ENCODE measurements at places on chromosomes 6 and 20.

GRCh38 chr20:63589261-63590217, 15.5 kb upstream of the HELZ2 start:
- DNase-seq = no peak

GRCh38 chr6:138555421-138555988, 56.2 kb upstream of the NHSL1 start:
- no peak for DNase-seq

GRCh38 chr20:41224281-41224680, 86.9 kb downstream of the PLCG1 start:
- no peak for DNase-seq

GRCh38 chr20:24984961-24985640, 7.5 kb downstream of the APMAP start:
- DNase-seq = no peak

DNA sequence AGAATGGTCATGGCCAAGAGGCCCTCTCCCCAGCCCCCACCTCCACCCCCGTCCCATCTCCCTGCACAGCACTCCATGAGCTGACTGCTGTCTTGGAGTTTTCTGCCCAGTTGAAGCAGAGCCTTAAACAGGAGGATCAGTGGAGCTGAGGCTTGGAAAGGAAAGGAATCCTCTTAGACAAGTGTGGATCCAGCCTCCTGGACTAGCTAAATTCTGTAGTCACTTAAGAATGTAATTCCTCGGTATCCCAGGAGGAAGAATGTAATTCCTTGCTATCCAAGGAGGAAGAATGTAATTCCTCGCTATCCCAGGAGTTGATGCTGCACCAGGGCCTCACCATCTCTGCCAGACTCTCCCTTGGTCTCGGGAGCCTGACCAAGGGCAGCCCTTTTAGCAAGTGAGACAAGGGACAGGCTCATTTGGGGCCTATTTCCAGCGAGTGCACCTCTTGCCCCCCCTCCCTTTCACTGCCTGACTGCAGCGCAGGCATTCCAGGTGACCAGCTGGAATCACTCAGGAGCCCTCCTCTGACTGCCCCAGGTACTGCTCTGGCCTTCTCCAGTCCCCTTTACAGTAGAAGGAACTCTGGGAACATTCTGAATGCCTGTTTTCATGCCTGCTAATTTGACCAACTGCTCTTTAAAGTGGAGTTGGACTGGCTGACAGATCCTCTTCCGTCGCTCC, 76.2 kb downstream of the TCP11 start:
- no peak for DNase-seq
